ENCODE measurements at places on chromosomes 5 and 9.

DNA sequence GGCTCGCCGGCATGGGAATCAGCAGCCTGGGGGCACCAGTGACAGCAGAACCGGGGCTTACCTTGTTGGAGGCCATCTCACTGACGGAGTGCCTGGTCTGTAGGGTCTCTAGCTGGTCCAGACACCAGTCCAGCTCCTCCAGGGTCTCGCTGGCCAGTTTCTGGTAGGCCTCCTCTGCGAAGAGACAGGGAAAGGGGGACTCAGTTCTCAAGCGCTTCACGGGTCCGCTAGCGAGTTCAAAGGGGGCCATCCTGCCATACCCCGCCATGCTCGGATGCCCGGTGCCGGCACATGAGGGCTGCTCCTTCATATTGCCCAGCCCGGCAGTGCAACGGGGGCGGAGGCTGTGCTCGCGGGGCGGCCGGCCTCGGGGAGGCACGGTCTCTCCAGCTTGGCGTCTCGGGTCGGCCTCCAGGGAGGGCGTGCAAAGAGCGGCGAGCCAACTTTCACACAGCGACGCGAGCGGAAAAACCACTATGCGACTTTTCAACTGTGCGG is 456.0 kb downstream of the RAB3C start:
- no peak for DNase-seq

DNA sequence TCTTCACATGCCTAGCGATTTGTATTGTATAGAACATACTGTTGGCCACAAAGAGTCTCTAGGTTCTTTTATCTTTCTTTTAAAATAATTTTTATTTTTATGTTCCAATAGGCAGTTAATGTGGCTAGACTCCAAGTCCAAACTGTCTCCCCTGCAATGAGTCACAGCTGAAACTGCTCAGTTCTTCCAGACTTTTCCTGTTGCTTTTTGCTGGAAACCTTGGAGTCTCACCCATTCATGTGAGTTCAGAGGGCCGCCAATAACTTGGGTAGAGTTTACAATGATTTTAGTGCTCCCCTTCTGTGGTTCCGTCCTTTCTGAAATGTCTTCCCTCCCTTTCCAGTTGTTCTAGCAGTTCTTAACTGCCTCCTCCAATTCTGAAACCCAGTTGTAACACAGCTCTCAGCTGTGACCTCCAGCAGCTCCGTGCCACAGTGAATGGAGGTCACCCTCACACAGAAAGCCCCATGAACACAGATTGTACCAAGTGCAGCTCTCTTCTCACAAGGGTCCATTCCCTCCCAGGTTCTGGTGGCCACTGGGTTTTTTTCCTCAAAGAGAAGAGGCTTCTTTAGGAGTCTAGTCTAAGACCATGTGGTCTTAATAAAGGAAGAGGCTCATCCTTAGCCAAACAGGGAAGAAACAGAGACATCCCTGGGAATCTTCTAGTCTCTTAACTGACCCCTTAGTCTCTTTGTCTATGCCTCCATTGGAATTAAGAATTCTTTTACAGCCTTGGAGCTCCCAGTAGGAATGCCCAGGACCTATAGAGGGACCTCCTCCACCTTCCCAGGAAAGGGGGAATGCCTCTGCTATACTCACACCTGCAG is 198.5 kb downstream of the SPOCK1 start:
- DNase-seq = no peak

DNA sequence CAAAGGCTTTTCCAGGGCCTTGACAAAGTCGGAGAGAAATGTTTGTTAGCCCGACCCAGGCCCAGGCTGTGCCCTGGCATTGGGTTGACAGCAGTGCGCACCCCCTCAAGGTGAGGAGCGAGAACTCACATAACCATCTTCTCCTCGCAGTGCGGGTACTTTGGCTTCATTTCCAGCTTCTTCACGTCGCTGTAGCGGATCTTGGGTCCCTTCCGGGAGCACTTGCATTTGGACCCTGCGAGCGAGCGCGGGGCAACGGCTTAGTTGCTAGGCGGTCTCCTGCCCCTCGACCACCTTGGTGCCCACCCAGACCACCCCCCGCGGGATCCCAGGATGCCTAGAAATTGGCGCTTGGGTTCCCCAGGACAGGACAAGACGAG is 496 bp downstream of the CXCL14 start:
- DNase-seq = no peak

GRCh38 chr5:25481463-25481862 is 836.7 kb upstream of the CDH10 start:
- DNase-seq = no peak

GRCh38 chr9:131121346-131121745 is 4.0 kb upstream of the NUP214 start:
- DNase-seq = no peak

GRCh38 chr5:105413406-105413990 is 1850.9 kb upstream of the NUDT12 start:
- no peak for DNase-seq

GRCh38 chr5:179620703-179621350 is 2.6 kb downstream of the HNRNPH1 start:
- DNase-seq = no peak

DNA sequence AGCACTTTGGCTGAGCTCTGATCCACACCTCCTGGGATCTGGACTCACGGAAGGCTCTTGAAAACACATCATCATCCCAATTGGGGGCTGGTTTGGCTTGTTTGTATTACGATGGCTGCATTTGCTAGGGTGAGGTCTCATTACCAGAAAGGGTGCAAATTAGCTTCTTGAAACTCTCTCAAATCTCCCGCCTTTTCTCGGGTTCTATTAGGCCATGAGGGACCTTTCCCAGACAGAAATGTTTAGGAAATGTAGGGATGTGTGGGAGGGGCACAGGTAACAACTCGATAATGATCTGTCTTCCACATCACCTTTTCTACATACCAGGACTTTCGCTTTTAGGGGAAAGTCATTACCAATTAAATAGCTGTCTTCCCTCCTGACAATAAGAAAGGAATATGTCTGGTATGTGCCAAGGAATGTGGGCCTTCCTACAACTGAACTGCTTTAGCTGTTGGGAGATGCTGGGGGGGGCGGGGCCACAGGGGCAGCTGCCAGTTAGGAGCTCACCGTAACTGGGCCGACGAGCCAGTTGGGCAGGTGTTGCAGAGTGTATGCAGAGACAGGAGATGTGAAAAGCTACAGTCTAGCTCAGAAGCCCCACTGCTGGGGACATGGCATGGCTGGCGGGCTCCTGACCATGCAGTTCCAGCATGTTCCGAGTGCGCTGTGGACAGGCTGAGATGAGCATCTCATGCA is 71.2 kb downstream of the AK8 start:
- DNase-seq = no peak

GRCh38 chr5:100424017-100424416 is 111.2 kb upstream of the FAM174A start:
- no peak for DNase-seq

DNA sequence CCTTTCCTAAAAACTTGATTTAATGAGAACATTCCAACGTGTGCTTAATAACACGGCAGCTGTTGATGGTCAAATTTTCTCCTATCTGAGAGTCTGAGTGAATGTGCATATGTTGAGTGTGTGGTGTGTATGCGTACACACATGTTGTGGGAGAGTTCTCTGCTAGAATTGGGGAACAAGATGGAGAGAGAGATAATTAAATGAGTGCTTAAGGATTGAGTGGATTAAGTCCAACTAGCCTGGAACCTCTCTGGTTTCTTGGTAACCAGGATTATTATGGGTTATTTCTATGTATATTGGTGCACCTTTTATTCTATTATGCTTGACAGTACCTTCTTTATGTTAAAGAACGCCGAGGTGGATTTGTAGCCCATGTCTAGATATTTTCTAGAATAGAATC is 36.4 kb upstream of the TNFAIP8 start:
- DNase-seq = no peak

GRCh38 chr9:12185856-12186255 is 507.3 kb upstream of the TYRP1 start:
- no peak for DNase-seq

GRCh38 chr9:437574-438001 is 222.9 kb downstream of the DOCK8 start:
- DNase-seq = no peak

DNA sequence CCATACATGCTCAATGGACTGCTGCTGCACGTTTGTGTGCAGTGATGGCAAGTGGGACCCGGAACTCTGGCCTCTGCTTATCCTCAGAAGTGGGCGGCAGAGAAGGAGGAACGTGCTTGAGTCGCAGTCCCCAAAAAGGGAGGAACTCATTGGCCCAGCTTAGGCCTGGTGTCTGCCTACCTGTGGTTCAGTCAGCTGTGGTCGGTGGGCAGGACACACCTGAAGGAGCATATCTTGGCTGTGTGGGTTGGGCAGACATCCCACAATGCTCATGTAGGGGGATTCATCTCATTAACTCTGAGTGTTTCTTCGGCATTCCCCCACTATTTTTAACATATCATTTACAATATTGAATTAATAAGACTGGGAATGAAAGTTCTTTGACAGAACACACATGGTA is 122.9 kb upstream of the IL12B start:
- no peak for DNase-seq

DNA sequence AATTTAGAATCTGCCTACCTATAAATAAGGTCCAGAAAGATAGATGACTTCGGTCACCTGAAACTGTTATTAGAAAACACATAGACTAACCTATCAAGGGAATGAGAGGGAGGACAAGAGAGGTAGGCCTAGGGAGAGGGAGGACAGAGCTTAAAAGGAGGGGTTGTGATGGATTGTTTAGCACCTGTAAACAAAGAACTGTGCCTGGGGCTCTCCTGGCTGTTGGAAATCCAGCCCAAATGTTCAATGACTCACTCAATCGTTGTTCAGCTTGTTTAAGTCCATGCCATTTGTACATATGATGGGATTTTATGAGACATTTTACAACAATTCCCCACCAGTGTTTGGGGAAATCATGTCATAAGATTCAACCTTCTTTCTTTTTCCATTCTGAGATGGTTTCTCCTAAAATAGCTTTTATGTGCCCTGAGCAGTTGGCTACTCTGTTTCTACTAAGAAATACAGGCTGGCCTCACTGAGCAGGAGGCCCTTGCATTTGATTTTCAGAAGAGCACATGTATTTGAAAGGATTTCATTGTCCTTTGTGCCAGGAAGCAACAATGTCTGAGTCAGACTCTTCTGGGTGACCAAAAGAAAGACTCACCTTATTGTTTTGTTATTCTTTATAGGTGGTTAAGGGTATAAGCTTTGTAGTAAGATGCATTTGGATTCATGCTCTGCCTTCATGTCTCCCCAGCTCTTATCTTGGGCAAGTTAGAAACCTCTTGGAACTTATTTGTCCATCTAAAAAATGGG is 48.2 kb upstream of the GPR151 start:
- no peak for DNase-seq

- DNase-seq = no peak
Measured at GRCh38 chr5:136040746-136041415, 12.1 kb downstream of the TGFBI start.

GRCh38 chr9:94656200-94656599 is 16.9 kb upstream of the FBP1 start:
- DNase-seq = peak; percentile 39

DNA sequence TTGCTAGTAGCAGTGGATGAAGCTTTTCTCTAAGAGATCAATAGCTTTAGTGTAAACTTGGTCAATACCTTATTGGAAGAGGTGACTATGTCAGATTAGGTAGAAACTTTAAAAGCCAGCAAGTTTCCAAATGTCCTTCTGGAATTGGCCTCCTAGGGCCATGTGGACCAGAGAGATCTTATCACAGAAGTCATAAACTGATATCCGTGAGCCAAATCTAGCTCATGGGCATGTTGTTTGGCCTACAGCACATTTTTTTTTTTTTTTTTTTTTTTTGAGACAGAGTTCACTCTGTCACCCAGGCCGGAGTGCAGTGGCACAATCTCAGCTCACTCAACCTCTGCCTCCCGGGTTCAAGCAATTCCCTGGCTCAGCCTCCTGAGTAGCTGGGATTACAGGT is 157.5 kb upstream of the CCDC152 start:
- DNase-seq = no peak

- no peak for DNase-seq
Measured at GRCh38 chr5:143506836-143507552, 103.5 kb upstream of the NR3C1 start.

GRCh38 chr5:134777366-134777765 is 18.8 kb downstream of the DDX46 start:
- DNase-seq = no peak

DNA sequence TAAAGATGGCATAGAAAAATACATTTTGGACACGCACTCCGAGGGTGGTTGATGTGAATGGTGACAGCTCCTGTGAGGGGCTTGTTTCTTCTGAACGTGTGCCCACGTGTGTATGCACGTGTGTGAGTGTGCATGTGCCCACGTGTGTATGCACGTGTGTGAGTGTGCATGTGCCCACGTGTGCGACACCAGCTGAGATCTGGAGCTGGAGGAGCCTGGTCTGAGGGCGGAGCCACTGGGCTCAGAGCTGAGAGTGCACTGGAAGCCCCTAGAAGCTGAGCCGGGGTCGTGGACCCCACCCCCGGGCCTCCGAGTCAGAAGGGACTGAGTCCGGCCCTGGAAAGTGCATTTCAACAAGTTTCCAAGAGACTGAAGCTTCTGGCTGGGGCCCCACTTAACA is 282.5 kb upstream of the IRX4 start:
- DNase-seq = no peak

DNA sequence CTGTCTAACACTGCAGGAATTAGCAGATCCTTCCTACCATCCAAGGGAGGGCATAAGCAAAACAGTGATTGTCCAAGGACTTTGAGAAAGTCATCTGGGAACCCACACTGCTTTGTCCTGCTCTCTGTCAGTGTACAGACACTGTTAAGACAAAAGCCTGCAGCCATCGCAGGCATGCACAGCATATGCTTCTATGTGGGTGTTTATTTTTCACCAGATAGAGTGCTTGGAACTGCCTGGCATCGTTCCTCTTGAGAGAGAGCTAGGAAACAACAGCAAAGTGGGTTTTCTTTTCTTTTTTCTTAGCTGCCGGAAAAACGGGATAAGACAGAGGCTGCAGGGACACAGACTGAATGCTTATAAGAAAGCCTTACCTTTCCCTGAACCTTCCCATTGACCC is 212.3 kb downstream of the ICE1 start:
- no peak for DNase-seq

DNA sequence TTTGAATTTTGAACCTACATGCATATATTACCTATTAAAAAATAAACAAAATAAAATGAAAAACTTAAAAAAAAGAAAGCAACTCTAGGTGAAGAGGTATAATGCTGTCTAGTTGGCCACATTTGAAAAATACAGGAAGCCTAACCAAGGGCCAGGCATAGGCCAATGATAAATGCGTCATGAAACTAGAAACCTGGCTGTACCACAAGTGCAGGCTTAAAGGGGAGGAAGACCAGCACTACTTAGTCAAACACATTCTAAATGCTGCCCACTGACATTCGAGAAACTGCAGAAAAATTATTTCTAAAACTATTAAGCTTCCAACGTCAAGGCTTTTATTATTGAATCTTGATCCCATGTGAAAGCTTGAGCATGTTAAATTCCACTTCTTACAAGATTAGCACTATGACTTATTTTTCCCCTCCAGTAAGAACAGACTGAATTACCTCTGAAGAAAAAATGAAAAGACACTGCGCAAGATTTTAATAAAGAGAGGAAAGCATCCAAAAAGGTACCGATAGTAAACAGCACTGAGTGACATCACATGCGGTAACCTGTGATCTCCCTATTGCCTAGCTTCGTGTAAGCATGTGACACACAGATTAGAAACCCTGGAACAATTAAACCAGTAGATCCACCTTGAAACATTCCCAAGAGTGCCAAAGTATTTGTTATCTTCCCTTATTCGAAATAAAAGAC is 16.2 kb downstream of the CDC14B start:
- DNase-seq = no peak

GRCh38 chr9:87216897-87217455 is 269.7 kb upstream of the GAS1 start:
- no peak for DNase-seq

Data from GM12891 (cell line).